ENCODE measurements at places on chromosomes 7 and 10. TPM values are rescaled to one million over a fixed set of nuclear protein-coding genes. Genes with fewer than 3 reads are reported as not detected.

The CEP55 gene
- 2.3 TPM for total RNA-seq

The PHYHIPL gene
- not detected for total RNA-seq

The TNS3 gene
- total RNA-seq, result 2.8 TPM

The WDR86 gene
- total RNA-seq, result 0.24 TPM

The RBM20 gene
- under 0.01 TPM for total RNA-seq

The FAM25C gene
- total RNA-seq, result not detected

The PRKCQ gene
- 2.3 TPM for total RNA-seq

The NPFFR1 gene
- total RNA-seq, result not detected

The OPALIN gene
- total RNA-seq, result not detected

The TCAF1 gene
- 23.4 TPM for total RNA-seq

The ATRNL1 gene
- total RNA-seq, result 0.43 TPM

Measured in tracheal epithelial cell (primary cell).